Lung microvascular endothelial cell (primary cell): ENCODE measurements at places on chromosomes 13 and 19.

DNA sequence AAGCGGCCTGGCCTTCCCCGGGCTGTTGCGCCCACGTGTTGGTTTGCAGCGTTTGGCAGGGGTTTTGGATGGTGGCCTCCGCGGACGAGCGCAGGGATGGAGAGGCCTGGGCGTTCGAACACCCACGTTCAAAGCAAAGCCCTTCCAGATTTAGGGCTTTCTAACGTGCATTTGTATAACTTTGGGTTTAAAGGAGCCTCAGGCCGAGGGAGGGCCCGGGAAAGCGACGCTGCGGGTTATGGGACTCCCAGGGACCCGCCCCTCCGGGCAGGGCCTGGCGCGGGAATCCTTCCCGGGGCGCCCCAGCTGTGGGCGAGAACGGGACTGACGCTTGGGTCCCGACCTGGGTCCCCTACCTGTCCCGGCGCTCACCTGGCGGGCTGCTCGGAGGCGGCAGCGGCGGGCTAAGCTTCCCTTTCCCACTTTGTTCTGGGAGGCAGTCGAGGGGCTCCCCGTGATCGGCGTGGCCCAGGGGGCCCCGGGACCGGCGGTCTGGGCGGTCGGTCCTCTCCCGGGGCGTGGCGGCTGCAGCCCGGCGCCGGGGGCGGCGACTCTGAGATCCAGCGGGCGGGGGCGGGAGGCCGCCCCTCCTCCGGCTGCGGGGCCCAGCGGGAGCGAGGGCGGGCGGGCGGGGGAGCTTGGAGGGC lies at the start of gene FBXO17:
FBXO17 (minus strand) TSS at position 529 of the 647 bp plus-strand sequence. CDS start 25,423 bp downstream, outside the sequence.
- peak; percentile 61 for DNase-seq

- DNase-seq = peak; percentile 54
Measured at GRCh38 chr19:41746593-41747227, 8.6 kb upstream of the CEACAM6 start.

DNA sequence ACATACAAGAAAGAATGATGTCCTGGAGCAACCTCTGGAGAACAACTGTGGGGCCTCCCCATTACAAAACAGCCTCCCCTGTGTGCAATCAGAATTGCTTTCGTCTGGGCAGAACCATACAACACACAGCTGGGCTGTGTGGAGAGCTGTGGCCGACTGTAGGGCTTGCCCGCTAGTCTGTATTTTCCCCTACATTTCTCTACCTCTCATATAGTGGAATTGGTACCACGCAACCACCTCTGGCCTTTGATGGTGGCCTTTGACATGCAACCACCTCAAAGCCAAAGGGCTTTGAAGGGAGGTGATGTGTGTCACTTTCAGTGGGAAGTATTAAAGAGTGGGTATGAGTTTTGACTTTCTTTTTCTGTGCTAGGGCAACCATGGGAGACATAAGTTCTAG lies 34.0 kb downstream of the GARRE1 start:
- DNase-seq = no peak

GRCh38 chr19:48628486-48629296 lies 8.5 kb downstream of the DBP start:
- no peak for DNase-seq

DNA sequence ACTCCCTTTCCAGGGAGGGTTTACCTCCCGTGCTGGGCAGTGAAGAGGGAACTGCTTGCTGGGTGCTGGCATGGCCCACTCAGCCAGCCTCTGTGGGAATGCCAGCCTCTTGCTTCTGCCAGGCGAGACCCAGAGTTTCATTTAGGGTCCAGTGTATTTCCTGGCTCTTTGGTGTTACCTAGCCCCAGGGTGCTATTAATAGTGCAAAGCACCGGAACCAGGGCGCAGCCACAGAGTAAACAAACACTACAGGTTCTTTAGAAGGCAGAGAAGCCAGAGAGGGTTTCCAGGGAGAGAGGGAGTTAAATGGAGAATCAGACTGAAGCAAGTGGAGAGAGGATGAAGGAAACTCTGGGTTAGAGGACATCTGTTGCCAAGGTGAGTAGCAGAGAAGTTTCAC lies 74.9 kb upstream of the SPATA13 start:
- DNase-seq = no peak

DNA sequence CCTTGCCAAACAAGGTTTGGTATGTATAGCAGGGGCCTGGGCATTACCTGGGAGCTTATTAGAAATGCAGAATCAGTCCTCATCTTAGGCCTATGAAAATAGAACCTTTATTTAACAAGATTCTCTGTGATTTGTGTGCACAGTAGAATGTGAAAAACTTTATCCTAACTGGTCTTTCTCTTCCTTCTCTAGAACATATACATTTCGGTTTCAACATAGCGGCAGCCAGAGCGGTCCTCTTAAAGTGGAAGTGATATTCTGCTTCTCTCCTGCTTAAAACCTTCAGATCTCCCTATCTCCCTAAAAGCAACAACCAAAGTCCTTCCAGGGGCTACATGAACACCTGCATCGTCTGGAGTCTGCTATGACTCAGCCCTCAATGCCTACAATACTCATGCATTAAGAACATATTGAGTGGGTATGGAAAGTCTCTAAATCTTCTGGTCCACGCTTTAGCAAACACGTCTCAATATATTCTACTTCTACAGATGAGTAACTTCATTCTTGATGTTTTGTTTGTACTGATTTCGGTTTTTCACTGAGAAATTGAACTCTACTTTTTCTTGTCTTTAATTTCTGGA lies 84.5 kb downstream of the SPRY2 start:
- no peak for DNase-seq

- DNase-seq = no peak
Measured at GRCh38 chr13:112973577-112973951, 4.5 kb downstream of the MCF2L start.

DNA sequence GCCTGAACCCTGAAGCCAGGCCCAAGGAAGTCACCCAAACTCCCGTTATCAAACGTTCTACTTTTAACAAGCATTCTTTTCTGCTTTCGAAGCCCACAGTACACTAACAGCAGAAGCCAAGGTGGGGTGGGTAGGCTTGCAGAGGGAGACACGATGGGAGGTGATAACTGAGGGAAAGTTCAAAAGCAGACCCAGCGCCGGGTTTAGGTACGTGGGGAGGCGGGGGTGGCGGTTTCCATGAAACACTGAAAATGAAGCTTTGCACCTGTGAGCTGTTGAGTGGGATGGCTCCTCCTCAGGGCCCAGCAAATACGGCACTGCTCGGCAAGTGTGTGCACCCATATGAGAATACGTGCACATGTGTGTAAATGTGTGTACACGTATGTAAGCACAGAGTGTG lies 49.8 kb downstream of the KLF2 start:
- DNase-seq = no peak

GRCh38 chr19:38197937-38198704 lies 25.9 kb downstream of the DPF1 start:
- no peak for DNase-seq

DNA sequence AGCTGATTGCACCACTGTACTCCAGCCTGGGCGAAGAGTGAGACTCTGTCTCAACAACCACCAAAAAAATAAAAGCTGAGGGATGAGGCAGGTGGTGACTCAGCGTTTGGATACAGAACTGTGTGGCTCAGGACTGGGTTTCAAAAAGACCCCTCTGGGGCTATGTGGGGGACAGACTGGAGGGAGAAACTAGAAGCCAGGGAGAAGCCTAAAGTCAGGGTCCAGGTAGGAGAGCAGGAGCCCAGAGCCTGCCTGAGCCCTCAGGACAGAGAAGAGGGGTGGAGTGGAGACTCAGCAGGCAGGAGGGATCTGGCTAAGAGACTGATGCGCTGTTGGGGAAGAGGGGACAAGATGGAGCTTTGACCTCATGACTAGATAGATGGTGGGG lies 1.8 kb upstream of the CD37 start:
- no peak for DNase-seq

- peak; percentile 86 for DNase-seq
Measured at GRCh38 chr13:30870049-30870884, 35.8 kb upstream of the MEDAG start.

DNA sequence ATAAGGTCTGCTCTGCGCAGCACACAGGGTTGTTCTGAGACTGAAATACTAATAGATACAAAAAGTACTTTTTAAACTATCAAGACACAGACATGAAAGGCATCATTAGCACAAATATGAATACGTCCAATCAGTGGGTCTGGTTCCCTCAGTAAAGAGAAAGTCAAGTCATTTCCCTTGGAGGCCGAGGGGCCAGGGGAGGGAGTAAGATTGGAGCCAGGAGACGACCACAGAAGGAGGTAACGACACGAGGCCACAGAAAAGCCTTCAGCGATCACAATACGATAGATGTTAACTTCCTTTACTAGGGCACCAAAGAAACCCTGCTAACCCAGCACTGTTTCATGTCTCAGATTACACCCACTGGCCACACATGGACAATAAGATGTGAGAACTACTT lies 5.3 kb downstream of the CARS2 start:
- no peak for DNase-seq

- DNase-seq = peak; percentile 37
Measured at GRCh38 chr19:2385053-2385721, 25.1 kb downstream of the TMPRSS9 start.

DNA sequence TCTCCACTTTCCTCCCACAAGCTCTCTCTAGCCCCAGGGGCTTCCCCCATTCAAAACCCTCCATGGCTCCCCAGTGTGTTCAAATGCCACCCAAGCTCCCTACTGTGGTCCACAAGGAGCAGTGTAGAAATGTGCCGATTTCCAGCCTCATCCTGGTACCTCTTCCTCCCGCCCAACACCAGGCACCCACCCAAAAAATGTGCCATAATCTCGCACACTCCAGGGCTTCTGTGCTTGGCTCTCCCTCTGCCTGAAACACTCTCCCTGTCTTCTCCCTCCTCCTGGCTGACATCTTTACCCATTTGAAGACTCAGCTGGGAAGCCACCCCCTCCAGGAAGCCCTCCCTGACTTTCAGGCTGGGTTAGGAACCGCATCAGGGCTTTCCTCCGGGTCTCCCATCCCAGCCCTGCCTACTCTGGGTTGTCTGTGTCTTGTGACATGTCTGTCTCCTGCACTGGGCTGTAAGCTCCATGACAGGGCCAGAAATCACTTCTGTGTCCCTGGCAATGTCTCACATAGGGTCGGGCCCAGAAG lies 16.6 kb upstream of the MEIS3 start:
- no peak for DNase-seq

GRCh38 chr19:3669082-3669946 lies 31.0 kb downstream of the PIP5K1C start:
- no peak for DNase-seq

- DNase-seq = no peak
Measured at GRCh38 chr13:46578590-46578975, 25.6 kb downstream of the LRCH1 start.

DNA sequence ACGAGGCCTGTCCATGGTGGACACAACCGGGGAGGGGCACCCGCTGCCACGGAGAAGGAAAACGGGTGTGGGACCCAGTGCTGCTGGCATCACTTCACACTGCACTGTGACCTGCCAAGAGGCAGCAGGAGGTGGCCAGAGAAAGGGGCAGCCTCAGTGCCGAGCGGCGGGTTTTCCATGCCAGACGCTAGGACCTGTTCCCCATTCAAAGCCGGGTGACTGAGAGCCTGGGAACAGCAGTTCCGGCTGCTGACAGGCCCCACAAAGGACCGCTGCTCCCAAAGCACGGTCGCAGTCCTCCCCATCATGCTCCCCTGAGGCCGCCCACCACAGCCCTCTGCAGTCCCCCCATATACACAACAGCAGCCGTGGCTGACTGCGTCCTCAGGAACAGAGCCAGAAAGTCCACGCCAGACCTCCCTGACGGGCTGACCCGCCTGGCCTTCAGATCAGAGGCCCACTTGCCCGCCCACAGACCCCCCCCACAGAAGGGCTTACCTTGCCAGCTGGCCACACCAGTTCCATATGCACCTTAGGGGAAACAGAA lies 5.4 kb downstream of the AKAP8 start:
- DNase-seq = peak; percentile 20

- no peak for DNase-seq
Measured at GRCh38 chr13:39870197-39870747, 214.8 kb downstream of the COG6 start.

DNA sequence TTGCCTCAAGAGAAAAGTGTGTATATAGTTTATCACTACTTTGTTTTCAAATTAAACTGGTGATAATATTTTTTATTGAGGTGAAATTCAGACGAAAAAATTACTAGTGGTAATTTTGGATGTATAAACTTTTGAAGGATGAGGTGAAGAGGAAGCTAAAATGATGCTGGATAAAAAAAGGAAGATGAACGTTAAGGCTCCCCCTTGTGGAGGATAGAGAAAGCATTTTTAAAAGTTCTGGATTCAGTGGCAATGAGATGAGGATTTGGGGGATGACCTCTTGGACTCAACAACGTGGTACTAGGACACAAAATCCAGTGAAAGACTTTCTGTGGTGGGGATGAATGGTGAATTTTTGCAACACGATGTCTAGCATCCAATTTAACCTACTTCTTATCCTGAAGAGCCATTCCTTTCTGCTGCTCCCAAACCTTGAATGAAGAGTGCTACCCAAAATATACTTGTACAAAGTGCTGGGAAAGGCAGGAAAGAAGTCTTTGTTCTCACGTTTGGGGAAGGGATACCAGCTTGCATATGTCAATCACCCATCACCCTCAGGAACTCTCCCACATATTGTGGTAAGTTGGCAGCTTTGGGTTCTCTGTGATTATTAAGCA lies 7.3 kb upstream of the SIGLEC5 start:
- DNase-seq = peak; percentile 20

DNA sequence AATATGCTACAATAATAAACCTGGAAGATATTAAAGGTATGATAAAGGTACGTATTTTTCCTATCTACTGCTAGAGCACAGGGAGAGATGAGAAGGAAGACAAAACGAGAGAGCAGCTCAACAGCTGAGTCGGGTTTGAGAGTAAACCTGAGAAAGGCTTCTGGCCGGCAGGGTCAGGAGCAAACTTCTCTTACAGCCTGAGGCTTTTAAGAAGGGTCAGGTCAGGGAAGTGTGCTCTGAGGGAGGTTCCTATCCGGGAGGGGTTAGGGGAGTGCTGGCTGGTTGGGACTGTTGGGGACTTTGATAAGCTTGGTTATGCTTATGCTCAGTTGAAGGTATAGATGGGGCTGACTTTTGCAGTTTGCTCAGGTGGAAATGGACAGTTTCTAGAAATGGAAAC lies 77.7 kb upstream of the PRR20A start:
- no peak for DNase-seq

- DNase-seq = peak; percentile 5
Measured at GRCh38 chr13:23966691-23967615, 69.7 kb upstream of the C1QTNF9B start.

DNA sequence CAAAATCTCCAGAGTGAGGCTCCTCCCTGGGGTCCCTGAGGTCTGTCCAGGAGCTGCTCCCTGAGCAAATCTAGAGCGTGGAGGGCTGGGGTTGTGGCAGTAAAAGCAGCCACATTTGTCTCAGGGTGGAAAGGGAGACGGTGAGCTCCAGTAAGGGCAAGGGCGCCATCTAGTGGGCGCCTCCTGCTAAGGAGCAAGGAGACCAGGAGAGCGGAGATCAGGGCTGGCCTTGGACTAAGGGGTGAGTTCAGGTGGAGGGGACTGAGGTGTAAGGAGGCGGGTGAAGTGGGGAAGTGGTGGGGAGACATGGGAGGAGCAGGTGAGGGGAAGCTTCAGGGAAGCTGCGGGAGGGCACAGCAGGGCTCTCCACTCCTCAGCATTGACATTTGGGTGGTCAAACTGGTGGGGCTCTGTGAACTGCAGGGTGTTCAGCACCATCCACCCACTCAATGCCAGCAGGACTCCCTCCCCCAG lies 5.3 kb upstream of the CEACAM21 start:
- peak; percentile 80 for DNase-seq

GRCh38 chr13:48477191-48477855 lies 55.6 kb downstream of the RCBTB2 start:
- DNase-seq = no peak
